ENCODE measurements at places on chromosomes 2 and 18.

DNA sequence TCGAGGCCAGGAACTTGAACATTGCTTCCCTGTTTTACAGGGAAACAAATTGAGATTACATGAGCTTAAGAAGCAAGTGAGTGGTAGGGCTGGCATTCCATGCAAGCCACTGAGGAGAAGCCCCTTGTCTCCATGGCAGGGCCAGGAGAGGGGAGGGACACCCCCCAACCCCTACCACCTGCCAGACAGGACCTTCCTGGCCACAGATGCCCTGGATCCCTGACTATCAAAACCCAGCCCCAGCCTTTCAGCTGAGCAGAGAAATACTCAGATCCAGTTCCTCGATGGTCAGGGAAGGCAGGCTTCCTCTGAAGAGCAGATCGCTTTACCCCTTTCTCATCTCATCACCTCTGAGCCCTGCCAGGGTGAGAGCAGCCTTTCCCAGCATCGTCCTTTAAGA lies 53.8 kb upstream of the ALPP start:
- no peak for DNase-seq

- DNase-seq, result no peak
Measured at GRCh38 chr2:23293731-23294130, 91.2 kb upstream of the KLHL29 start.

DNA sequence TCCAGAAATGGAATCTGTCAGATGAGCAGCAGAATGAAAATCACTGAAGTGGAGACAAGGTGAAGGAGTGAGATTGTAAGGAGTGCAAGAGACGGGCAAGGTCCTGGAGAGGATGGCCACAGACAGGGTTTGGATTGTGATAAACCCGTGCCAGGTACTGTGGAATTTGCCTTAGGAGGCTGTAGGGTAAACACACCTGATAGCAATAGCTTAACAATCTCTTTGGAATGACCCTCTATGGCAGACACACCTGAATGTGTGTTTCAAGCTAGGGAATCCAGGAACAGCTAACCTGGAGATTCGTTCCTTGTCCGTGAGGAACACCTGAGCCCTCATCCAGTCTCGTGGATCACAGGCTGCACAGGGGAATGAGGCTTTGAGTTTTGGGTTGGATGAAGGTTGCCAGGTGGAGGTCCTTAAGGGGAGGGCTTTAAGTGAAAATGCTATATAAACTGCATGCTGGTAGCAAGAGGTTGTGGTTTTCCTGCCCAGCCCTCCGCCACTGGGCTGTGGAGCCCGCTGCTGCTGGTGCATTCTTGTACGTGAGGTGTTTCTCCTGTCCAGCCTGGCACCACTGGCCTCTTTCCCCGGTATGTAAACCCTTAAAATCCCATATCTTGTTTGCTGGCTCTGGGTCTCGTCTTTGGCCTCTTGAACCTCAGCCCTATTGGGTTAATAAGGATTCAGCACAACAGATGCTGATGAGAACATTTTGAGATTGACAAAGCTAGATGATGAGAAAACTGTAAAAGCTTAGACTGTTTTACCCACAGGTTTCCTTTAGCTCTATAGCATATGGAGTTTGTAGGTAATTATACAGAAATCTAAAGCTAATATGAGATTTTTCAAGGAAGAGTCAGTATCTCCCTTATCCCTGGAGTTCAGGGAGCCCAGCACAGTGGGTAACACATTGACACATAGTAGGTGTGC lies 117.9 kb downstream of the ARHGAP15 start:
- DNase-seq, result no peak

GRCh38 chr2:65813631-65814173 lies 381.3 kb upstream of the SPRED2 start:
- DNase-seq, result no peak

DNA sequence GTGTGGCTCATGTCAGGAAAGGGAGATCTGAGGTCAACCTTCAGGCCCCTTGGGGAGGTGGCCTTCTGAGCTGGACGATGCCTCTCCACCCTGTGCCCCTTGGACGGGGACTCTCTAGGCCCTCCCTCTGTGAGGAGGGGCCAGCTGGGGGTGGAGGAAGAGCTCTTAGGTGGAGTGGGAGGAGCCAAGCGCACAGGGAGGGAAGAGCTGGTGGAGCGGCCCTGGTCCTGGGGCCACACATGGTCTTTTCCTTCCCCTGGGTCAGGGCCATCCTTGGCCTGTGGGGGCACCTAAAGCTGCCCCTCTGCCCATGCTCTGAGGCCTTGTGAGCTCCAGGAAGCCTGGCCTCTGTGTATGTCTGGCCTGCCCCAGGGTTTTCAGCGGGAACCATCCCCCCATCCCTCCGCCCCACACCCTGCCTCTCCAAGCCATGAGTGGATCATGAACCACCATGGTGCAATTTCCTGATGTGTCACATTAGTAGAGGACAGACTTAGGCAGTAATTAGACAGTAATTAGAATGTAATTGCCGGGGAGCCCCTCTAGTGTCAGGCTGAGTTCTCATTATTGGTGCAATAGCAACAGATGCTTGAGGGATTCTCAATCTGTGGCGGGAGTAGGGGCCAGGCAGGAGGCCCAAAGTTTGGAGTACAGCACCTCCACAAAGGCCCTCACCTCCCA lies 63.0 kb downstream of the GLI2 start:
- DNase-seq, result no peak

- peak; percentile 14 for DNase-seq
Measured at GRCh38 chr2:61993422-61994024, 88.0 kb downstream of the COMMD1 start.

DNA sequence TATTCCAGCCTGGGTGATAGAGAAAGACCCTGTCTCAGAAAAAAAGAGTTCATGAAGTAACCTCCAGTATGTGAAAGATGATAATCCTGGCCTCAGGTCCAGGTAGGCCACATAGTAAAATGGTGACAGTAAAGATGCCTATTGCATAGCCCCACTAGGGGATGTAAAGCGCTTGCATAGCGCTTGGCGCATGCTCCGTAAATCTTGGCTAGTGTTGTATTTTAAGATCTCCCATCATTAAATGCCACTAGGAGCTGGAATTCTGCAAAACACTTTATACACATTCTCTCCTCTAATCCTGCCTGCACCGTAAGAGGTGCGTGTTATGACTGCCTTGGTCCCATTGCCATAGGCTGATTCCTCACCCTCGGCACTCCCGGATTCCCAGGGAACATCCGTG lies 153.6 kb downstream of the TFCP2L1 start:
- DNase-seq, result no peak

GRCh38 chr18:3852321-3852720 lies 402.3 kb downstream of the TGIF1 start:
- DNase-seq, result no peak

- DNase-seq, result no peak
Measured at GRCh38 chr2:69309351-69310110, 77.5 kb downstream of the GFPT1 start.

GRCh38 chr18:46013484-46014189 lies 46.5 kb upstream of the EPG5 start:
- DNase-seq, result no peak

- DNase-seq, result no peak
Measured at GRCh38 chr18:9209279-9209678, 72.7 kb downstream of the ANKRD12 start.

DNA sequence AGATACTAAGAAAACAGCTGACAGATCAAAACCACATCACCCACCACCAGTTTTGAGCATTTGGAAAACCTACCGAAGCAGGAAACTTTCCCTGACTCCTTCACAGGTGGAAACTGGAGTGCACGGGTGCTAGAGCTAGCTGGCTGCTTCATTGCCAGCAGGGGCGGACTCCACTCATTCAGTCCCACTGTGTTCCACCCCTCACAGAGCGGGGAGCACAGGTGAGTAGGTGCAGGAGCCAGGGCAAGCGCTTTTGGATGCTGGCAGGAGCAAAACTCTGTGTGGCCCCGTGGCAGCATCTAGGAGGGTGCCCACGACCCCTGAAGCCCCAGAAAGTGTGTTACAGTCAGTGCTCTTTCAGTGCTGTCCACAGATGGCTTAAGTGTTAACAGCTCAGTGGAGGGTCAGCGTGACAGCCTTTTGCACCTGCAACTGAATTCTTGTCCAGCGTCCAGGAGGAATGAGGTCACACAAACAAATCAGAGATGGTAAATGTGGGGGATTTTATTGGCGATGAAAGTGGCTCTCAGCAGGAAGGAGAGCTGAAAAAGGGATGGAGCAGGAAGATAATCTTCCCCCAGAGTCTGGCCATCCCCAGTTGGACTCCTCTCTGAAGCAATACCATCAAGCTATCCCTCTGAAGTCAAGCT lies 71.1 kb downstream of the TMEM163 start:
- no peak for DNase-seq

- no peak for DNase-seq
Measured at GRCh38 chr2:7127156-7127555, 209.9 kb downstream of the RNF144A start.

- DNase-seq, result peak; percentile 69
Measured at GRCh38 chr2:189580658-189581353, at the start of gene SLC40A1. Gene SLC40A1, minus strand, starts transcription at chr2:189580786. Its CDS starts 326 bp downstream, at chr2:189580460.

- DNase-seq, result peak; percentile 49
Measured at GRCh38 chr18:3062798-3063680, 50.1 kb upstream of the LPIN2 start.

DNA sequence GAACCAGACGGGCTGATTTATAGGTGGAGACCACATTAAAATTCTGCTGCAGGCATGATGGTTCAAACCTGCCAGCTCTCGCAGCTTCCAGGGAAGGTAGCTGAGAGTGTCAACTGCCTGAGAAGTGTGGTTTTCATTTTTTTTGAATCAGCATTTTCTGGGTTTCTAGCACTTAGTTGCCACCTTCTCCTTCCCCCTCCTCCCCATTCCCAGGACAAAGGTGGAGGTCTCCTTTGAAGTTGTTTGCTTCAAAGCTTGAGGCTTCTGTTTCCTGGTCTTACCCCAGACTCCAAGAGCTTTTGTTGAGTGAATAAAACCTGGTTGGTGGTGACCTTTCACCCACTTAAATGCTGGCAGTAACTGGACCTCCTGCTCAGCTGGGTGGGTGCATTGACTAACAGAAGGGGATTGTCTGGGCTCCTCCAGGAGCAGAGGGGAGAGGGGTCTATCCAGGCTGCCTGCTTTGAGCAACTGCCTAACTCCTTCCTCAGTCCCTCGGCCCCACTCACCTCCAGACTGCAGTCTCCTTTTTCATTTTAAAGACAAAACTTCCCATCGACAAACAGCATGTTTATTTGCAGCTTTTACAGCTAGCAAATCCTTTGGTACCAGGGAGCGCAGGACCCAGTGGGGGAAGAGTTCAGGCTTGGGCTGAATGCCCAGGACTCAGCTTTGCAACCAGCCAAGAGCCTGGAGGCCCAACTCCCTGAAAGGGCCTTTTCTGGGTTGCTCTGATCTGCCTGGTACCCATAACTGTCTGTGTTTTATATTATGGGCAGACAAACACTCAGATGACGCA lies 3.5 kb downstream of the RHOB start:
- peak; percentile 32 for DNase-seq

- no peak for DNase-seq
Measured at GRCh38 chr18:490024-490366, 10.5 kb downstream of the COLEC12 start.

- no peak for DNase-seq
Measured at GRCh38 chr2:165417009-165417408, 52.5 kb upstream of the CSRNP3 start.

DNA sequence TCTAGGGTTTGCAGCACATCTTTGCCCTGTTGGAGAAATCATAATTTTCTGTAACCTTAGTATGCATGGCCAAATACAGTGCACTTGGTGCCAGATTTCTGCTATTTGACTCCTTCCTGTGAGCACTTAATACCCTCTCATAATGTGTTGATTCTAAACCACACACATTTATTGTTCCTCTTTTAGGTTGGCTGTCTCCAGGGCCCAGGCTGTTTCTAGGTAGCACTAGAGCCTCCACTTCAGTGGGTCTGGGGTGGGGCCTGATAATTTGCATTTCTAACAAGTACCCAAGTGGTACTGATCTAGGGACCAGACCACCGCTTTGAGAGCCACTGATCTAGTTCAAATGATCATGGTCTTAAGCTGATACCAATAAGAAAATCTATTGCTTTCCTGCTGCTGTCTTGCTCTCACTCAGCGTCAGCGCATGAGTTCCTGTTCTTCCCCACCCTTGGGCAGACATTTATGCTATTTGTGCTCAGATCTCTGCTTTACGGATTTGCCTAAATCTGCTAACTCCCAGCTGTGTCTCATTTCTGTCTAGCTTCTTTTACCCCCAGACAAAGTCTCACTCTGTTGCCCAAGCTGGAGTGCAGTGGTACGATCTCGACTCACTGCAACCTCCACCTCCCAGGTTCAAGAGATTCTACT lies 7.4 kb downstream of the PTRHD1 start:
- no peak for DNase-seq

- no peak for DNase-seq
Measured at GRCh38 chr2:3631161-3631850, 26.7 kb upstream of the ALLC start.

DNA sequence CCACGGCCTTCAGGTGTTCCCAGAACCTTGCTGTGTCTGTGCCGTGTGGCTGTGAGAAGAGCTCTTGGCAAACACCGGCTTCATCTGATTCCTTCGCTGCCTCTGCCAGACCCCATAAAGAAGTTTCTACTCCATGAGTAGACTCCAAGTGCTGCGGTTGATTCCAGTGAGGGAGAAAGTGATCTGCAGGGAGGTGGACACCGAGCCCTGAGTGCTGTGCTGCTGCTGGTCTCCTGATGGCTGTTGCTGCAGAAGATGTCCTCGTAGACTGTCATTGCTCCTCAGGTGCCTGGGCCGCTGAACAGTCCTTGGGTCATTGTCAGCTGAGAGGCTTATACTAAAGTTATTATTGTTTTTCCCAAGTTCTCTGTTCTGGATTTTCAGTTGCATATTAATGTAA lies 19.6 kb downstream of the ASB1 start:
- no peak for DNase-seq

- DNase-seq, result no peak
Measured at GRCh38 chr2:12428324-12428723, 288.4 kb upstream of the TRIB2 start.

- DNase-seq, result no peak
Measured at GRCh38 chr2:31828891-31829290, 181.9 kb downstream of the MEMO1 start.

DNA sequence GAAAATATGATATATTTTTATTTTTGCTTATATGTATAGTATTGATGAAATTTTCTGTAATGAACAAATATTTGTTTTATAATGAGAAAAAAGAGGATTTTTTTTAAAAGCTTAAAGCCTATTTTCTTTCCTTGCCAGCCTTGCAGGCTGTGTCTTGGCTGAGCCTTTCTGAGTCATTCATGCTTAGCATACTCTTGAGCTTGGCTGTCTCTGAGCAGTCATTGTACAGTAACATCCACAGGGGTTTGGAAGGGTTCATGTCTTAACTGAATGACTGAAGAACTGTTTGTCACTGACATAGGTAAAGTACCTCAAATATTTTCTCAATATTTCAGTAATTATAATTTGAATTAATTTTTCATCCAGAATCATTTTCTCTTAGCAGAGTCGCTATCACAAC lies 49.3 kb downstream of the GPR39 start:
- no peak for DNase-seq

GRCh38 chr2:135845257-135845656 lies 8.3 kb upstream of the LCT start:
- DNase-seq, result no peak

DNA sequence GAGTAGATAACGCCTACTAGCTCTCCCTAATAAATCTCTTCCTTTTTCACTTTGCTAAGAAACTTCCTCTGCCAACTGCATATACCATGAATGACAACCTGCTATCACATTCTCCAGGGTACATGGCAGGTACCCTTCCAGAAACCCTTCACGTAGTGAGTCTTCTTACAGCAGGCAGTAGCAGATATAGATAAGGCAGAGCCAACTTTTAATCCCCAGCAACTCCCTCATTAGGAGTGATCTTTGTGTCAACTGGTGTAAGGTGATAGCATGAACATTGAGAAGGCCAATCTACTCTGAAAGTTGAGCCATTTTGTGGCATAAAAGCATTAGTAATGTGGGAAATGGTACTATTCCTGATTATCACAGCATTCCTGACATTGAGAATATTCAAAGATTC lies 5.7 kb upstream of the STK17B start:
- DNase-seq, result no peak

- DNase-seq, result no peak
Measured at GRCh38 chr2:20583425-20583881, 67.4 kb downstream of the HS1BP3 start.
